Mucosa of descending colon (tissue), 3 donors: ENCODE measurements at places on chromosomes 6 and 20. TPM values are rescaled to one million over a fixed set of nuclear protein-coding genes. Genes with fewer than 3 reads are reported as not detected.

The PSORS1C2 gene
- total RNA-seq, result not detected

The IMPG1 gene
- total RNA-seq, result not detected

The LY6G6D gene
- total RNA-seq, result 0.90 TPM

The PRND gene
- total RNA-seq, result 0.27 TPM

The SYNGAP1 gene
- total RNA-seq, result 8.1 TPM

The BACH2 gene
- 1.6 TPM for total RNA-seq

The COQ3 gene
- 9.5 TPM for total RNA-seq

The PPP1R3G gene
- 0.55 TPM for total RNA-seq

The FLRT3 gene
- 3.2 TPM for total RNA-seq
